Activated CD4-positive, alpha-beta T cell treated with anti-CD3 and anti-CD28 coated beads for 36 hours (primary cell): ENCODE measurements at places on chromosomes 7 and 10.

GRCh38 chr7:118525020-118525419 is 300.5 kb downstream of the ANKRD7 start:
- no peak for DNase-seq

- no peak for DNase-seq
Observed at GRCh38 chr10:122176232-122177213, 94.6 kb upstream of the BTBD16 start.

DNA sequence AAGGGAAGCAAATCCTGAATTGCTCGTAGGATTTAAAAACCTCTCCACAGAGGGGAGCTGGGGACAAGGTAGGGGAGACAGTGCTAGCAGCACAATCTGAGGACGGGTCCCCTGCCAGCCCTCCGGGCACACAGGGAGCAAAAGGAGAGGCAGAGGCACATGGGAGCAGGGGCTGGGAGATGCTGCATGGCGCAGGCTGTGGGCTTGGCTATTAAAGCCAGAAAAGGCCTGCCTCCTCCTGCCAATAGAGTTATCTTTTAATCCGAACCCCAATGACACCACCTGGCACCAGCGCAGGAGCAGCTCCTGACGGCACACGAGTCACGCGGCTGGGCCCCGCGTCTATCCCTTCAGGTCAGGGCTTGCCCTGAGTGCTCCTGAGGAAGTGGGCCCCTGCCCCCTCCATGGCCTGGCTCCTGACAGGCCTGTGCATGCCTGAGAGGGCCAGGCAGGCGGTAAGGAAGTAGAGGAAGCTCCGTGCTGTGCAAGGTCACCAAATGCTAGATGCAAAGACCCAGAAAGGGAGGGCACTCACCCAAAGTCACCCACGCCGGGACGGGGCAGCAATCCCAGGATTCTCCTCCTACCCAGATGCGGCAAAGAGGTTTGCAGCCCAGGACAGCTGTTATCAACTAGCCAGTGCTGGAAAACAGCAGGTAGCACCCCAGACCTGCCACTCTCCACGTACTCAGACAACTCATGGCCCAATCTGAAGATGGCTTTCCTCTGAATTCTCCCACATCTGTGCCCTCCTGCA is 28.1 kb downstream of the DLG5 start:
- DNase-seq, result no peak

DNA sequence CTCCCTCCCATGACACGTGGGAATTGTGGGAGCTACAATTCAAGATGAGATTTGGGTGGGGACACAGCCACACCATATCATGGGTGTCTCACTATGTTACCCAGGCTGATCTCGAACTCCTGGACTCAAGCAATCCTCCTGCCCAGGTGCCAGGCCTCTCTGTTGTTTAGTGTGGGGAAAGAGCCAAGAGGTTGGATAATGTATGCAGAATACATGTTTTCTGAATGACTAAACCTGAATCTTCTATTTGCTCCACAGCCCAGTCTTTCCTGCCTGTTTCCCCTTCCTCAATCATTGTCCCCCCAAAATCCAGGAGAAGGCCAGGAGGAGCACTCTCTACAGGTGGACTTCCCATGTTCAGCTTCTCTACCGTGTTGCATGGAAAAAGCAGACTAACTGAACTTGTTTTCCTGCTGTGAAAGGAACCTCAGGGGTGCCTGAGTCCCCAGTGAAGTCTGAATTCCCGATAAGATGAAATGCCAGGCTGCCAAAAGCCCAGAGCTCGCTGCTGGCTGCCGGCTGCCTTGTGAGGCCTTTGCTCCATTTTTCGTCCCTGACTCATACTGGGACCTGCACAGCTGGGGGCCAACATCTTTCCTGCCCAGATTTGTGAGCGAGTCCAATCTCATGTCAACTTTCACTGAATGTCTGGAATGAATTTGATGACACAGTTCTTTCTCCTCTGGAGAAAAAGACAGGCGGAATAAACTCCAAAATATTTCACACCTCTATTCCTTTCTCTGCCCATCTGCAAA is 588.0 kb downstream of the CALN1 start:
- DNase-seq, result no peak

DNA sequence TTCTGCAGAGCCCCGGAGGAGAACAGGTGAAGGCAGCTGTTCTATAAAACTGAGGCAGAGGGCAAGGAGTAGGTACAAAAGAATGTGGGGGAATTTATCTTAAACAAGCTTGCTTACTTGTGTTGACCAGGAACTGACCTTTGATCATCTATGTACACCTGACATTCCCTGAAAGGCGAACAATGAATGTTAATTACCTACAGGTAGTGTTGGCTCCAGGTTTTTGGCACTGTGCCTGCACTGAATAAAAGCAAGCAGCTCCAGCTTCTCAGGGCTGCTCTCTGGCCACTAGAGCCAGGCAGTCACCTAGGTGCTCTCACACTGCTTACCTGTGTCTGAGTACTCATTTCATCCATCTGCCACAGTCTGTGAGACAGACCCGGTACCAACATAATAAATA is 87.0 kb downstream of the RAPGEF5 start:
- DNase-seq, result no peak

GRCh38 chr10:35208536-35208935 is 81.9 kb downstream of the CREM start:
- peak; percentile 72 for DNase-seq

- DNase-seq, result no peak
Observed at GRCh38 chr10:52440612-52441285, 126.7 kb downstream of the DKK1 start.

GRCh38 chr7:78159545-78159944 is 361.0 kb downstream of the PHTF2 start:
- no peak for DNase-seq
